ENCODE measurements at places on chromosomes 1 and 21.

DNA sequence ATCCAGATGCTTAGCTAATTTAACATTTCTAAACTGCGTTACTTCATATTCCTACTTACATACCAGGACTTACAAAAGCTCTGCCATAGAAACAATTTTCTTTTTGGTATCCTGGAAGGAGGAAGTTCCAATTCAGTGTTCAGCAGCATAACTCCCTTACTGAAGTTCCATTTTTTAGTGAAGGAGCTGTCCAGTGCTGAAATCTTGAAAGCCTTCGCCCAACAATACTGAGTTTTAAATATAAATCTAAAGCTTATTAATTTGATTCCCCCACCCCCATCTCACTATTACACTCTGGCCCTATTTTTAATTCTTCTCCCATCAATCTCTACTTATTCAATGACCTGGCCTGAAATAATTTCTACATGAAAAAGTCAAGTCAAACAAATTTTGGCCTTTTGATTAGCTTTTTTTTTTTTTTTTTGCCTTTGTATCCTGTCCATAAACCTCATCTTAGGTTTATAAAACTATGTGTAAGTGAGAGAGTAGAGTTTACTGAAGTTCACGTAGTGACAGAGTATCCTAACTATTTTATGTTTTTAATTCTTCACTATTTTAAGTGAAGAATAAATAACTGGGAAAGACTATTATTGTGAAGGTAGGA lies 323.0 kb upstream of the PLD5 start:
- DNase-seq: no peak

DNA sequence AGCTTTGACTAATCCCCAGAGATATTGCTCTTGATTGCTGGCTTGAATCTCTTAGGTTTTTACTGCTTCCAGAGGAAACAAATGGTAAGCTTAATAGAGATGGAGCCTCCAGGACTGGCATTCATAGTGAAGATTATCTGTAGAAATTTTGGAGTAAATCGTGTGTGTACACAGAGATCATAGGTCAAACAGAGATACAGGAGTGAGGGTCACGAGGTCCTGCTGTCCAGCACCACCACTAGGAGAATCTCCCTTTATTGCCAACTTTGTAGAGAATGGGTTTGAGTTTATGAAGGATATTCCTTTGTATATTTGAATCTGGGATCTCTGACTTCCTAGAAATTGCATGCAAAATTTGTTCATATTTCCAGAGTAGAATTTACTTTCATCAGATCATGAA lies 7.8 kb upstream of the SERBP1 start:
- DNase-seq: no peak

GRCh38 chr1:84442256-84442655 lies 36.8 kb upstream of the RPF1 start:
- no peak for DNase-seq

DNA sequence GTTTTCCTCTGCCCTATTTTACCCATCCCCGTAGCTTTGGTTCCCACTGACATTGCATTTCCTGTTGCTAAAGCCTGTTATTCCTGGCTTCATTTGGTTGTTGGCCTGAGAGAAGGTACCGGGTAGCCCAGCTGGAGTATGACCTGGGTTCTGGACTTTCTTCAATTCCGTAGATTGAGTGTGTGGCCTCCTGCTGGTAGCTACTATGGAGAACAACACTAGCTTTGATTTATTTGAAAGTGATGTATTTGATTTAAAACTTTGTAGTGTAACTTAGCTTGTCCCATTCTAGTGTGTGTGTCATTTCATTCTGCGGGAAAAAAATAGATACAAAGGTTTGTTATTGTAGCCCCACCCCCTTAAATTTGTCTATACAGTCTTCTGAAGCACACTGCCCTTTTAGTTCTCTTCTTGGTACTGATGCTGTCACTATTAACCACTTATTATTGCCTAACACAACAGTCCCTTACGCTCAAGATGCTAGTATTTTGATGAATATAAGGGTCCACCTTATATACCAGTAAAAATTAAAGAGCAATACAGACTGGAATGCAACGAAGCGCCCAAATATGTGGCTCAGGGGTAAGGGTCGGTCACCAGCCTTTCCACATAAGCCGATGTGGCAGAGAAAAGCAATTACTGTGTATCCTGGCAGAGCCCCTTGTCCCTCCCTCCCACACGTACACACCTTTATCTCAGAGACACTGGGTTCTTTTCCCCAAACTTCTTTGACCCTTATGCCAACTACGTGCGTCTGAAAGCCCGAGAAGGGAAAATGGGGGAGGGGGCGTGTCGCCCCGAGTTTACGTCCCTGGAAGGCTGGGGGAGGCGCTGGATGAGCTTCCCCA lies 643 bp upstream of the MOV10 start:
- DNase-seq: no peak

DNA sequence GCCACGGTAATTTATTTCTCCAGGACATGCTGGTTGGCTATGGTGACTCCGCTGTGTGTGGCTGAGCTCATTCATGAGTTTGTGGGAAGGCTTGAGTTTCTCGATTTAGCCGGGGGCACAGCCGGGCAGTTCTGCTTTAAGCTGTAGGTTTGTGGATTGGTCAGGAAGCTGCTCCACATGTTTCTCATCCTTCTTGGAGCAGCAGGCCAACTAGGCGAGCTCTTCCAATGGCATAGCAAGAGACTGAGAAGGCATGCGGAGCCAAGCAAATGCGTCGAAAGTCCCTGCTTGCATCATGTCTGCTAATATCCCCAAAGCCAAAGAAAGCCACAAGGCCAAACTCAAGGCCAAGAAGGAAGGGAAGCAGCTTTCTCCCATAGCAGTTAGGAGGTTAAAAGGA lies 71.6 kb upstream of the GREM2 start:
- DNase-seq: no peak

- no peak for DNase-seq
Measured at GRCh38 chr1:26274801-26275425, 5.0 kb upstream of the SH3BGRL3 start.

All from iPS DF 19.7 (cell line).